ENCODE measurements at places on chromosomes 6 and 20.

GRCh38 chr6:124719913-124720312 lies 242.3 kb upstream of the RNF217 start:
- no peak for DNase-seq

DNA sequence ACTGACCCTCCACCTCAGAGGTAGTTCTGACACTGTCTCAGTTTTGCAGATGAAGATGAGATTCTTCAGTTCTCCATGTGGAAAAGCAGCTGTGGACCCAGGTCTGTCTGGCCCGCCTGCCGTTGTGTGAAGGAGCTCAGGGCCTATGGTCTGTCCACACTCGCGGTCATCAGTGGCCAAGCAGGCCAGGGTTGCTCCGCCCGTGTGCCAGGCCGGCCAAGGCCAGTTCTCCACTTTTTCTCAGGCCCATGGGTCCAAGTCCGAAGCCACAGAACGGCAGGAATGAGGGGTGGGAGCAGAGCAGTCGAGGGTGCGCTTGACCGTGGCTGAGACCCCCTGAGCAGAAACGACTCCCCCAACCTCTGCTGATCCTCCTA lies 8.6 kb upstream of the MAP1LC3A start:
- no peak for DNase-seq

- DNase-seq: no peak
Measured at GRCh38 chr20:50746138-50746940, 15.0 kb downstream of the PARD6B start.

DNA sequence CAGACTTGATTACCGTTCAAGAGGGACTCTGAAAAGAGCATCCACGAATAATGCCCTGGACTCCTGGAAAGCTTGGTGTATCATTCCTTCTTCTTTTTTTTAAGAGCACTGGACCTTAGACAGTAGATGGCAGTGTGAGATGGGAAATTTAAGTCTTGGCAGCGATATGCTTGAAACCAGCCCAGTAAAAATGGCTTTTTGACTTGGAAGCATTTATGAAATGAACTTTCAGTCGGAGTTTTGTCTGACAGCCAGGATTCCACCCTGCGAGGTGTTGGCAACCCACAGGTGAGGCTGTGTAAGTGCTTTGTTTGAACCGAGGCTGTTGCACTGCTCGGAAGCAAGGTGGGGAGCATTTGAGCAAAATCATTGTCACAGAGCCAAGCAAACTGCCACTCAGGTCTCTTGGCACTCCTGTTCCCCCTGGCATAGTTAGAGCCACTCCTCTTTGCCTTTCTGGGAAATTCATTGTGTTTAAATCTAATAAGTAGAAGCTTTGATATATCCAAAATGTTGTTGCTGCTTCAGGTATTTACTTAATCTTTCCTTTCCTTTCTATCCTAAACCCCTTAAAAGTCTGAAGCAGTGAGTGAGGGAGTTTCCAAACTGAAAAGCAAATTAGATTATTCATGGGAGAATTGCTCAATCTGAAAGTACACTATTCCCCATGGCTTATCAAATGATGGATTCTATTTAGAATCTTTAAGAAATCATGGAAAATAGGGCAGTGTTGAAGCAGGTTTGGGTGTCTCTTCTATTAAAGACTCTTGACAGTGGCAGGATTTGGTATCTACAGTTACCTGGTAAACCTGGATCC lies 272.8 kb upstream of the SLC35B3 start:
- peak; percentile 18 for DNase-seq

DNA sequence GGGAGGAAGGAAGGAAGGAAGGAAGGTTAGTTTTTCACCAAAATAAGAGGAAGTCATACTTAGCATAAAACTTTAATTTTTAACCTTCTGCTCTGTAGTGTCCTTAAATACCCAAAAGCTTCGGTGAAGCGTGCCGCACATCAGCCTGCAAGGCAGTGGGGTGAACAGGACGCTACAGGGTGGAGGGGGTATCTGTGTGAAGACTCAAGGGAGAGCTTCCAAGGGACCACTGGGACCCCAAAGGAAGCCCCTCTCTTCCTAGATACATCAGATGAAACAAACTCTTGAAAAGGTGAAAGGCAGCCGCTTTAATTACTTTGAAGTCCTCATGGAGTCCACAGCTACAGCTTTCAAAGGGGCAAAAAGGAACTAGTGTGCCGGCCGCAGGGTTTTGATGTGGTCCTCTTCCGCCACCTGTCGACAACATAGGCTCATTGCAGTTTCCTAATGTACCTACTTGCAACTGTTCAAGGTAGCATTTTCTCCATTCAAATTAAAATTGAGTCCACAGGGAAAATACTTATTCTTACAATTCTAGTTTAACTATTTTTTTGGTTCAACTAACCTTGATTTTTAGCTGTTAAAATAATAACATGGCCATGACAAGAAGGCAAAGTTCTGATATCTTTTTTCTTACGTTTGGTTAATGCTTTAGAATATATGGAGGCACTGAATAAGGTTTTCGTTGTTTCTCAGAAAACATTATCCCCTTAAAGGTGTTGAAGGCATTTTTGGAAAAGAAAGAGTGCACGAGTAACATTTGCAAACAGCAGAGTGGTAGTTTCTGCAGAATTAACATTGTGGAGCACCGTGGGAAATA lies 135.0 kb upstream of the RIPOR2 start:
- DNase-seq: peak; percentile 66

DNA sequence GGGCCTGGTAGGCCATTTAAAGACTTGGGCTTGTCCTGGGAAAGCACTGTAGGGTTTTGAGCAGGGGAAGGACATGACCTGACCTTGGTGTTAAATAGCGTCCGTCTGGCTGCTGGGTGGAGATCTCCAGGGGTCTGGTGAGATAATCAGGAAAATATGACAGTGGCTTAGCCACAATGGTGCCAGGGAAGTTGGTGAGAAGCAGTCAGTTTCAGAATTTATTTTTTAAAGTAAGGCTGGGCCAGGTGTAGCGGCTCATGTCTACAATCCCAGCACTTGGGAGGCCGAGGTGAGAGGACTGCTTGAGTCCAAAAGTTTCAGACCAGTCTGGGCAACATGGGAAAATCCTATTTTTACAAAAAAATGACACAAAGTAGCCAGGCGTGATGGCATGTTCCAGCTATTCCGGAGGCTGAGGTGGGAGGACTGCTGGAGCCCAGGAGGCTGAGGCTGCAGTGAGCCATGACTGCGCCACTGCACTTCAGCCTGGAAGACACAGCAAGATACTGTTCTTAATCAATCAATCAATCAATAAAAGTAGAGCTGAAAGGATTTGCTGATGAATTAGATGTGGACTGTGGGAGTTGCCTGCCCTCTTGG lies 41.4 kb downstream of the BCL2L1 start:
- no peak for DNase-seq
